SHP77 treated with DMSO at 0.1 percent for 48 hours (cell line): ENCODE measurements at places on chromosomes 11 and 22.

- no peak for DNase-seq
These were observed 1.6 kb downstream of the LMO1 start for GRCh38 chr11:8261921-8262551.

GRCh38 chr22:46976598-46976997, 214.1 kb downstream of the TBC1D22A start:
- DNase-seq: no peak

DNA sequence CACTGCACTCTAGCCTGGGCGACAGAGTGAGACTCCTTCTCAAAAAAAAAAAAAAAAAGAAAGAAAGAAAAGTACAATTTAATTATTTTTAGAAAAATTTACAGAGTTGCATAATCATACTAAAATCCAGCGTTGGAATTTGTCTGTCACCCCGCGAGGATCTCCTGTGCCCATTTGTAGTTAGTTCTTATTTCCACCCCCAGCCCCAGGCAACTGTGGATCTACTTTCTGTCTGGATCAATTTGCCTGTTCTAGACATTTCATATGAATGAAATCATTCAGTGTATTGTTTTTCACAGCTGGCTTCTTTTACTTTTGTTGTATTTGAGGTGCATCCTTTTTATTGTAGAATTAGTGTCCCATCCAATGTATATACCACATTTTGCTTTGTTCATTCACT, 102.6 kb upstream of the RASSF10 start:
- no peak for DNase-seq

- no peak for DNase-seq
These were observed 14.8 kb downstream of the FRMD8 start for GRCh38 chr11:65401073-65401802.

GRCh38 chr11:20080032-20080685, 80.1 kb downstream of the DBX1 start:
- DNase-seq: no peak
